ENCODE measurements at places on chromosomes 16 and 17.

GRCh38 chr16:77584205-77584859, 138.0 kb upstream of the NUDT7 start:
- peak; percentile 35 for DNase-seq

DNA sequence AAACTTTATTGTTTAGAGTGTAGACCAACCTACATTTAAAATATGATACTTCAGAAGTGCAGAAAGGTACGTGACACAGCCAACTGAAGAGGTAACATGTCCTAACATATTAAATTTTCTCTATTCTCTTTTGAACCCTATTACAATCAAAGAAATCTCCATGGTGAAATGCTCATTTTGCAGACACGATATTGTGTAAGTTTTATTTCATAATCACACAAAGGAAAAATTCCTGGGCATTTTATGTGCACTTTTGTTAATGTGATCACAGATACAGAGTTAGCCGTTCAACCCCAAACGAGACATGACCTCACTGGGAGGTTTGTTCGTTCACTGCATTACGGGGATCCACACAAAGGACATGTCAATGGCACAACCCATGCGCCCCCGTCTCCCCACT, 21.8 kb downstream of the KCNJ16 start:
- no peak for DNase-seq

DNA sequence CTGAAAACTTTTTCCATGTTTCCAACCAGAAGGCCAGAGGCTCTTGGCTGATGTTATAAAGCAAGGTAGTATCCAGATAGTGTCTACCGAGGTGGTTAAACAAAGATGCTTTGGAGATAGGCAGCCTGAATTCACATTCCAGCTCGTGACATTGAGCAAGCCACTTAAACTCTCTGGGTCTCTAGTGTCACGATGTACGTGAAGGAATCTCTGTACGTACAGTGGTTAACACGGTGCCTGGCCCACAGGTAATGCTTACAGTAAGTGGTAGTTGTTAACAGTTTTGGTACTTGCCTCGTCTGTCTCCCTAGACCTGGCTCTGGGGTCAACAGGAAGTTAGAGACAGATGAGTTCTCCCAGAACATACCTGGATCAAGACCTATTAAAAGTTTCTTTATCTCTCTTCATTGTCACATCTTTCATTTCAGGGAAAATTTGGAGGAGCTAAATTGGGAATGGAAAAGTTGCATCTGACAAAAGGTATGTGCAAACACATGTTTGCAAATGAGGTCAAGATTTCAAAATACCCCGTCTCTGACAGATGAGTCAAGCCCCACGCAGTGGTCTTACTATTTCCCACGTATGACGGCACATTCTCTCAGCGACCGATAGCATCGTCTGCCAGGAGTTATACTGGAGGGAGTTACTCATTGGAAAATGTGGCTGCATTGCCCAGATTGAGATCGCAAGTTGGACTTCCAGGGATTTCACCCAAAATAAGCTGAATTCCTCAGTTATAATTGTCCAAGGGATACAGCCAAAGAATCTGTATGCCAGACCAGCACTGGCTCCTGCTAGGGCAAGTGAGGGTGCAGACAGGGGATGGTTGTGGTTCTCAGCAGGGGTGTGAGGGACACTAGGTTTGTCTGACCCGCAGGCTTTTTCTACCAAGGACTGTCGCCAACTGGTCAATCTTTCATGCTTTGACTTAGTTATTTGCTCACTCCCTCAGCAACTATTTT, 18.9 kb upstream of the MYH10 start:
- no peak for DNase-seq

- no peak for DNase-seq
Measured at GRCh38 chr17:46720408-46720807, 98.1 kb downstream of the WNT3 start.

DNA sequence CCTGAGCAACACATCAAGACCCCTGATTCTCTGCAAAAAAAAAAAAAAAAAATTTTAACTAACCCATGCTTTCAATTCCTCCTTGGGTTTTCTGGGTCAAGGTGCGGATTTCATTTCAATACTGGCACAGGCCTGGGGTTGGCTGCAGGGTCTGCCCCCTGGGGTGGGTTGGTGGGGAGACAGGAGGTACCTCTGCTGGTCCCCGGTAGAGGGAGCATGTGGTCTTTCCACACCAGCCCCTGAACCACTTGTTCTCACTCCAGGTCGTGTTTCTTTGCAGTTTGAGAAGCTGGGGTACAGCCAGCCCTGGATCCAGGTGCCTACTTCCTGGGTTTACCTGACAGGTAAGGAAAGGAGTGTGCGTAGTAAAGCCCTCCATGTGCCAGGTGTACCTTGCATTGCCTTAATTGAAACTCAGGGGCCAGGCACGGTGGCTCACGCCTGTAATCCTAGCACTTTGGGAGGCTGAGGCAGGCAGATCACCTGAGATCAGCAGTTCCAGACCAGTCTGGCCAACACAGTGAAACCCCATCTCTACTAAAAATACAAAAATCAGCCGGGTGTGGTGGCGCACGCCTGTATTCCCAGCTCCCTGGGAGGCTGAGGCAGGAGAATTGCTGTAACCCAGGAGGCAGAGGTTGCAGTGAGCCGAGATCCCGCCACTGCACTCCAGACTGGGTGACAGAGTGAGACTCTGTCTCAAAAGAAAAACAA, 21.8 kb downstream of the SDR42E2 start:
- DNase-seq: no peak

DNA sequence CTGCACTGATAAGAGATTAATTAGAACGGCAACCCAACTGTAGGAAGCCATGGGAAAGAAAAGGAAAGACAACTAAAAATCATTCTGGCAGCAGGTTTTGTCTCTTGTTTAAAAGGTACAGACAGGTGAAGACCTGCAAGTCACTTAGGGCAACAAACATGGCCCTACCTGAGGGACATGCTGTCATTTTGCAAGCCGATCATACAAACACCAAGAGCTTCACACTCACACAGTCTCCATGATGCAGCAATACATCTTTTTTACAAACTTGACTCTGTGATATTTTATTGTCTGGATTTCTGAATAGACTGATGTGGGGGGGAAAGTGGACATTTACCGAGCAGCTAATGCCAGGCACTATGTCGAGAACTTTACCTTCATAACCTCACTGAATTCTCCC, 101.8 kb downstream of the PARN start:
- no peak for DNase-seq

GRCh38 chr17:68020409-68020756, 15.2 kb upstream of the KPNA2 start:
- DNase-seq: no peak

DNA sequence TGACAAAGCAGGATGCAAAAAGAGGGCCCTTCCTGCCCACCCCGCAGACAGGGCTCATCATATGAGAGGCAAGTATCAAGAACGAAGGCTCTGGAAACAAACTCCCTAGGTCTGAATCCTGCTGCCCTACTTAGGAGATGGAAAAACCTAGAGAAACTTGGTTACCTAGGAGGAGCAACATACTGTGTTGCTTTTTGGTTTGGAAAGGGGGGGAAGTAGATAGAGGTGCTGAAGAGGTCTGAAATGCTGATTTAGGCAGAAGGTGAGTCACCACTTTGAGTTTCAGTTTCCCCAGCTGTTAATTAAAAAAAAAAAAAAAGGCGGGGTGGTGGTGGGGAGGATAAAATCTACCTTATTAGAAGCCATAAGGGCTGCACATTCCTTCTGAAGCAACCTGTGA, 1.5 kb downstream of the N4BP1 start:
- DNase-seq: no peak

DNA sequence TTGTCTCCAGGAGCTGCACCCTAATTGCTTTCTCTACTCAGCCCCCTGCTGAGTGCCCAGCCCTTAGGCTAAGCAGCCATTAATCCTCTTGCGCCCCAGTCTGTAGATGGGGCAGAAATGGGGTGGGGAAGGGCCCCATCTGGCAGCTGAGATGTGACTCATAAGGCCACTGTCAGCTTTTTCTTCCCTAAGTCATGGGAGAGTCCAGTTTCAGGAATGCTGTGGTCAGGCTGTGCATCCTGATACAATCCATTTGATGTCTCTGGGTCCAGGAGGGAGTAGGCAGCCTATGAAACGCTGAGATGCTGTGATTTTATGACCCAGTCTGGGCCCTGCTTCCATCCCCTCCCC, 12.3 kb downstream of the PLXDC1 start:
- no peak for DNase-seq

GRCh38 chr16:68401871-68402747, 46.2 kb downstream of the SMPD3 start:
- no peak for DNase-seq

- DNase-seq: no peak
Measured at GRCh38 chr17:60529806-60530205, 3.8 kb upstream of the APPBP2 start.

DNA sequence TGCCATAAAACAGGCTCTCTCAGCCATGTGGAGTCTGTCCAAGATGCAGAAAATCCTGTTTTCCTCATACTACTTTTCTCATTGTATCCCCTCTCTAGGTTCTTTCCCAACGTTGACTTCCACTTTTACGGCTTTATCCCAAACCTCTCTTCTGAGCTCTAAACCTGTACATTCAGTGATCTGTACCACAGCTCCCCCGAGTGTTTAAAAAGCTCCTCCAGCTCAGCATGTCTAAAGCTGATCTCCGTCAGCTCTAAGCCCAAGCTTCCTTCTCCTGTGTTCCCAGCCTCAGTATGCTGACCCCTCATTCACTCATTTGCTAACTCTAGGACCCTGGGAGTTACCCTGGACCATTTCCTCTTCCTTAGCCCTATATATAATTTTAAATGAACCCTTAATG, 144.6 kb downstream of the DNAH9 start:
- DNase-seq: no peak

GRCh38 chr16:69508033-69508755, 57.6 kb upstream of the NFAT5 start:
- no peak for DNase-seq

GRCh38 chr16:65876624-65877023, 489.9 kb upstream of the CDH5 start:
- no peak for DNase-seq

DNA sequence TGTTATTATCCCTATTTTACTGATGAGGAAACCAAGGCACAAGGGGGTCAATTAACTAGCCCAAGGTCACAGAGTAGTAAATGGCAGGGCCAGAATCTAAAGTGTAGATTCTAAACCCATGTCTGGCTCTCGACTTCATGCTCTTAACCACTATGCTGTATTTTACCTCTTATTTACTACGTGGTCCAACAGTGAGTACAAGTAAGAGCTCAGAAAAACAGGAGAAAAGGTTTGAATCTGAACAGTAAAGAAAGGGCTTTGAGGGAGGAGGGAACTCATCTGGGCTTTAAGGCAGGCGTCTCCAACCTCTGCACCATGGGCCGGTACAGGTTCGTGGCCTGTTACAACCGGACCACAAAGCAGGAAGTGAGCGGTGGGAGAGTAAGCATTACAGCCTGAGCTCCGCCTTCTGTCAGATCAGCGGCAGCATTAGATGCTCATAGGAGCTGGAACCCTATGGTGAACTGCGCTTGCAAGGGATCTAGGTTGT, 62.9 kb downstream of the SMURF2 start:
- no peak for DNase-seq

DNA sequence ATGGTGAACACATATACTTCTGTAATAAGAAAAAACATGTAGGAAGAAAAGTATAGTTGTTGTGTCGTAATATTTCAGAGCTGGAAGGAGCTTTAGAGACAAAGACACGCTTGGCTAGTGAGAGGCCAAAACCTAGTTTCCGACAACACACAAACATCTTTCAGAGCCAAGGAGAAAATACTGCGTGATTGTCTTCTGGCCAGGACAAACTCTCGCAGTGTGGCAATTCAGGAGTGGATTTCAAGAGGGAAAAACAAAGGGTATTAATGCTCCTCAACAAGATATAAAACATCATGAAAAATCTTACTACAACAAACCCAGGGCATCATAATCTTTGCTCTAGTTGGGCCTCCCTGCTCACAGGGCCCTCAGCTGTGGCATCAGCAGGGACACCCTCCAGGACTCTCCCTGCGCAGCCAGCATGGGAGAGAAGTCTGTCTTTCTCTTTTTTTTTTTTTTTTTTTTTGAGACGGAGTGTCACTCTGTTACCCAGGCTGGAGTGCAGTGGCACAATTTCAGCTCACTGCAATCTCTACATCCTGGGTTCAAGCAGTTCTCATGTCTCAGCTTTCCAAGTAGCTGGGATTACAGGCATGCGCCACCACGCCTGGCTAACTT, 66.4 kb downstream of the CYB5B start:
- no peak for DNase-seq

DNA sequence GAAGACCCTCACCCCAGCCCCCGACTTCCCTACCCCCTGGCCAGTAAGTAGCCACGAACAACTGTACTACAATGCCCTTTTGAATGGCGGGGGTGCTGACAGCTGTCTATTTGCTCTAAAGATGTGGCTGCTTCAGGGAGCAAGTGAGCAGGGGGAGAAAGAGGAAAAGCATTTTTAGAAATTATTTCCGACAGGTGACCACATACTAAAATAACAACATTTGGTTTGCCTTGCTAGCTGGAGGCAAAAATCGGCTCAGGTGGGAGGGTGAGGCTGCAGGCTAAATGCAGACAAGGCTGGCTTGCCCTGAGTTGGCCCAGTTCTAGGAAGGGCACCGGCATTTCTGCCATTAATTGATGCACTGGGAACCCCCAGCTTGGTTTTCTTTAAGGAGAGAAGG, 188.5 kb downstream of the XYLT1 start:
- DNase-seq: no peak

GRCh38 chr17:16013943-16014407, 14.4 kb downstream of the TTC19 start:
- no peak for DNase-seq

DNA sequence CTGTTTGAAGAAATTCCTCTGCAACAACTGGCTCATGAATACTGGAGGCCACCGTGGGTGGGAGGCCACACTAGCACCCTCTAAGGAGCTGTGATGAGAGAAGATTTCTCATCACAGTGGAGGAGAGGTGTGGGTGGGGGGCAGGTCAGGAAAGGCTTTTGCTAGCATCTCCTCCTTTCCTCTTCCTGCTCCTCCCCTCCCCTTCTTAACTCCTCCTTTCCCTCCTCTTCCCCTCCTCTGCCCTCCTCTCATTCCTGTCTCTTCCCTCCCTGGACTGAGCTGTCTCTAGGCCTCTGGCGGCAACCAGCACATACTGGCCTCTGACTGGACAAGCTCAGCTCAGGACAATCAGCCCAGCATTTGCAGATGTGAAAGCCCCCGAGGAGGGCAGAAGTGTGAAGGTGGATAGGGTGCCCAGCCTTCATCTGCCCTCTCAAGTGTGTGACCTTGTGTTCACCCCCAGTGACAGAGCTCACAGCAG, 19.0 kb upstream of the LHX1 start:
- DNase-seq: no peak

GRCh38 chr17:72545766-72546165, 424.9 kb downstream of the SOX9 start:
- no peak for DNase-seq

GRCh38 chr16:89544713-89545043, 15.8 kb upstream of the RPL13 start:
- DNase-seq: no peak

All from NCI-H1436 (cell line).